ENCODE measurements at places on chromosomes 5 and 9.

DNA sequence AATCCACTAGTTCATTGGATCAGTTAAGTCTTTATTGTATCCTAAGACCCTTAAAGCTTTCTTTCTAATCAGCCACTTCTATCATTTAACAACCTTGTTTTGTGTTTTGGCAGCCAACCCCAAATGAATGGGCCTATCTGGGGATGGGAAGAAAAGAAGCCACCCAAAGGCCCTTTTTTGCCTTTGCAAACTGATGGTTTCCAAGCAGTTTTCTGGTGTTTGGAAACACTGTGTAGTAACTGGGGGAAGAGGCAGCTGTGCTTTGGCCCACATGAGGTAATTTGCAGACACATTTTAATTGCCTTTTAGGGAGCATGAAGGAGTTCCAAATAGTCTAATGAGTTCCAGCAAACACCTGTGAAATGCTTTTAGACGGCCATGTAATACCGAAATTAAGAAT is 1751.3 kb upstream of the WWC1 start:
- no peak for DNase-seq

- no peak for DNase-seq
Measured at GRCh38 chr9:136563646-136564325, 17.9 kb upstream of the NOTCH1 start.

- no peak for DNase-seq
Measured at GRCh38 chr9:134410071-134410834, 84.0 kb downstream of the RXRA start.

DNA sequence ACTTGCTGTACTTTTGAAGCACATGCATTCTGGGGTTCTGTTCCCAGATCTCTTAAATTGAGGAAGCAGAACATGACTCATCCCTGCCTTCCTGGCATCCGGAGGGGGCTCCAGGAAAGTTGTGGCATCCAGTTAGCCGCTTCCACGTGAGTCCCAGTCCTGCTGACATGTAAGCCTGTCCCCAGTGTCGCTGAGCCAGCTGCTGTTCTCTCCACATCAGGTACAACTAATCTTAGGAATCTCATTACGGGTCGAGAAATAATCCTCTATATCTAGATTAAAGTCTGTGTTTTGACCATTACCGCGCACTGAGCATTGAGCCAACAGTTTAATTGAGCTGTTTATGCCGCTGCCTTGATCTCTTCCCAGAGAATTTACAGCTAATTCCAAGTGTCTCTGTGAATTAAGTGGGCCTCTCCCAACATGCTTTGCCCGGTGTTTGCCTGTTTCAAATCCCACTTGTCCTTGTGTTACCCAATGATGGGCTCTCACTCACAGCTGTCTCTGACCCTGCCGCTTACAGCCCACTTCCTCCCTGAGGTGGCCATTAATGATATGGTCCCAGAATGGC is 10.5 kb upstream of the SHB start:
- no peak for DNase-seq

GRCh38 chr9:12629067-12629466 is 64.1 kb upstream of the TYRP1 start:
- no peak for DNase-seq

GRCh38 chr5:60541980-60542379 is 158.0 kb downstream of the DEPDC1B start:
- DNase-seq: peak; percentile 92

GRCh38 chr9:117926031-117926658 is 221.9 kb downstream of the TLR4 start:
- DNase-seq: no peak

DNA sequence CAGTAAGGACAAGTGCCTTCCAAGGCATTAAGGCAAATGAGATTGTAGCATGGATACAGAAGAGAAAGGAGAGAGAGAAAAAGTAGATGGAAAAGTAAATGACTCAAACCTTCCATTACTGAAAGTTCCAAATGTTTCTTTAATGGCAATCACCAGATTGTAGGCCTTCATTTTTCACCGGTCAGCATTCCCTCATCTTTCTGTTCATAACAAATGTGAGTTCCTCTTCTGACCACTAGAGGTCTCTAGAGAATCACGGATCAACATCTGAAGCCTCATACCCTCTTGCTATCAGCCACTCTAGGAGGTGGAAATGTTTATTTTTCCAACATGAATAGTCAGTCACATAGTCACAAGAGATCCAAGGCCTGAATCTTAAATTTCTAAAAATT is 73.6 kb upstream of the RPS23 start:
- peak; percentile 84 for DNase-seq

DNA sequence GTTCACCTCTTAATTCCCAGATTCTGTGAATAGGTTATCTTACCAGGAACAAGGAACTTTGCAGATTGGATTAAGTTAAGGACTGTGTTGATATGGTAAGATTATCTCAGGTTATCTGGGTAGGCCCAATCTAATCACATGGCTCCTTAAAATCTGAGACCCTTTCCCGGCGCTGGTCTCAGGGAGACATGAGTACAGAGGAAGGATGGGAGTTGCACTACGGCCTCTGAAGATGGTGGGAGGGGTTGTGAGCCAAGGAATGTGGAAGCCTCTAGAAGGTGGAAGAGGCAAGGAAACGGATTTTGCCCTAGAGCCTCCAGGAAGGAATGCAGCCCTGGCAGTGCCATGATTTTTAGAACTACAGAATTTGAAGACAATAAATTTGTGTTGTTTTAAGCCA is 95.1 kb downstream of the AK8 start:
- no peak for DNase-seq

- no peak for DNase-seq
Measured at GRCh38 chr5:93189707-93190120, 391.3 kb downstream of the NR2F1-AS1 start.

DNA sequence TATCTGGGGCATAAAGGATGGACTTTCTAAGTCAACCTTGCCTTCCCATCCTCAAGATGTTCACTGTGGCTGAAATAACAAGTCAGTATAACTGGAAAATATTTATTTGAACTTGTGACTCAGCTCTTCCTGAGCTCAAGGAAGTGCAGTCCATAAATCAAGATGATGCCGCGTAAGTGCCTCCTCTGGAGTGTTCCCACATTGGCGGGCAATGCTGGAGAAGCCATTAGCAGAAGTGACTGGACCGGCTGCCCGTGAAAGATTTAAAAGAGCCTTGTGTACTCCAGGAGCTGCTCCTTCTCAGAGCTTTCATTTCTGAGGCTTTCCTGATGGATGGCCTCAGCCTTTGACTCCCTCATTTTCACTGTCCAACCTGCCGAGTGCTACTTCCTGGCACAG is 17.4 kb downstream of the TMOD1 start:
- no peak for DNase-seq

- peak; percentile 65 for DNase-seq
Measured at GRCh38 chr9:108156270-108156998, 666.9 kb upstream of the KLF4 start.

DNA sequence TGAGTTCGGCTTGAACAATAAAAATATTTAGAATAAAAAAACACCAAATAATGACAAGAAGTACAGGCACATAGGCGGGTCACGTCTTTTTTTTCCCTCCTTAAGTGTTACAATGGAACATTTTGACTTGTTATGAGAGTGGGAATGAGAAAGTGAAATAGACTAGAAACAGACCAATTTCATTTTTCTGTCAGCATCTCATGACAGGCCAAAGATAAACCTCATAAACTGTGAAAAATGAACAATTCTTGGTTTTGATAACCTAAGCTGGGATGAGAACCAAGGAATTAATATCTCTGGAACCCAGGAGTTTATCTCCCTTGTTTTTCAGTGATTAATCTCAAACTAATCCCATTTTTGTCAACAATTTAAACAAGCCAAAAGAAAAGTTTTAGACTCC is 299.5 kb downstream of the SLIT3 start:
- DNase-seq: no peak

DNA sequence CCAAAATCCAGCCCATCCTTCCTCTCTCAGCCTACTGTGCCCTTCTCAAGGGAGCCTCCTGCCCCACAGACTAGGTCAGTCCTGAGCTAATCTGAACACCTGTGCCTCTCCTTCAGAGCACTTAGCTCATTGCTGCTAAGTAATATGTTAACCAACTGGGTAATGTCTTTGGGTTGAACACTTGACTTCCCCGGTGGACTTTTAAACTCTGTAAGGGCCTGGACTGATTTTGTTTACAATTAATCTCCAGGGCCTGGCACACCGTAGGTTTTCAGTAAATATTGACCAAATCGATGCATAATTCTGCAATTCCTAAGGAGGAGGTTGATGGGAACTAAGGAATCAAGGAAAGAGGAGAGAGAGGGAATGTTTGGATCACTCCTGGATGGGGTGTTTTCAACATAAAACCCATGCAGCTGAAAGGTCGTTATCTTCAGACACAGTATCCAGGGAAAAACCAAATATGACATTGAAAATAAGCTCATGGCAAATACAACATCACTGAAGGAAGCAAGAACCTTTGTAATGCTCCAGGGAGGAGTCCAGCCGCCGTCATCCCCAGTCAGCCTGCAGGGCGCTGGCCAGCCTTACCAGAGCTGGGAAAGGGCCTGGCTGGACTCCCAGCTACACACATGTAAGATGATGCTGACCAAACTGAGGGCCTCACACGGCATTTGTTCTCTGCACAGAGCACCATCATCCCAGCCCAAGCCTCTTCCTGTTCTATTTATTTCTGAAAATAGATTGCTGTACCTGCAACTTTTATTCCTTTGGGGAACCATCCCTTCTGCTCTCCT is 166.3 kb downstream of the C5orf15 start:
- DNase-seq: no peak

All from OCI-M1 (cell line).